Sciatic nerve (tissue), 2 donors: ENCODE measurements at places on chromosomes 5 and 9. TPM values are rescaled to one million over a fixed set of nuclear protein-coding genes. Genes with fewer than 3 reads are reported as not detected.

The OBP2B gene
- total RNA-seq: not detected

The FCN2 gene
- total RNA-seq: not detected

The CDH9 gene
- not detected for total RNA-seq

The TYRP1 gene
- total RNA-seq: not detected

The DROSHA gene
- 69.8 TPM for total RNA-seq

The SCAMP1 gene
- 61.6 TPM for total RNA-seq

The CTXN3 gene
- not detected for total RNA-seq

The HNRNPA0 gene
- 24.6 TPM for total RNA-seq

The SLCO6A1 gene
- not detected for total RNA-seq

The MEGF9 gene
- 132 TPM for total RNA-seq

The CYFIP2 gene
- total RNA-seq: 23.6 TPM
